NCI-H1694 treated with DMSO at 0.1 percent for 48 hours (cell line): ENCODE measurements at places on chromosomes 6 and 20.

DNA sequence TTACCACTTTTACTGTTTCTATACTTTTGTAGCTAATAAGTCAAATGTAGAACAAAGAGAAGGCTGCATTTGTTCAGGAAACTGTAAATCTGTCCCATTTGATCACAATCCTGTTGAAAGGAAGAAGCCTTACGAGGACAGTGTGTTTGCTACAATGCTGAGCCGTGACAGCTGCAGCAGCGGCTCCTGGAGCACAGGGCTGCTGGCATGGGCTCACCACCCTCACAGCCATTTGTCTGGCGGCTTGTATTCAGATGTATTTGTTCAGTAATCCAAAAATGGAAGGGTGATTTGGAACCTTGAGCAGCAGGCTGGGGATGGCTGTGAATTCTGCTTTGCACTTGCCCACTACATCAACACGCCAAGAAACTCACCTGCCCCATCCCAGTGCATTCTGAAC lies 5.7 kb downstream of the TUBB2A start:
- DNase-seq = peak; percentile 63

DNA sequence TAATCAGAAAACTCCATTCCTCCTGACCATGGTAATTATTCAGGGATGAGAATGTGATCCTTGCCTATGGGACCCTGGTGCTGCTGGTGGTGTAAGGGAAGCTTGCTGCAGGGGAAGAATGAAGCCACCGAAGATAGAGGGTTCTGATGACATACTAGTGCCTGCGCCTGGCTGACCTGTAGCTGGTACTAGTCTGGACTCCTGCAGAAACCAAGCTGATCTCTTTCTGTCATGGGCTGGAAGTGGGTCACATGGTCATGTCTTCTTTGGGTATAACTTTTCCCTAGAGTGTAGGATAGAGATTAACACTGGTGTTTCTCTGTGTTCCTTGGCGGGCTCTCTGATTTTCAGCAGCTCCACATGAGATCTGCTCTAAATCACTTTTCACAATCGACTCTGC lies 8.6 kb upstream of the SLC4A11 start:
- no peak for DNase-seq

- no peak for DNase-seq
Observed at GRCh38 chr6:157380458-157380778, 572 bp upstream of the ZDHHC14 start.

DNA sequence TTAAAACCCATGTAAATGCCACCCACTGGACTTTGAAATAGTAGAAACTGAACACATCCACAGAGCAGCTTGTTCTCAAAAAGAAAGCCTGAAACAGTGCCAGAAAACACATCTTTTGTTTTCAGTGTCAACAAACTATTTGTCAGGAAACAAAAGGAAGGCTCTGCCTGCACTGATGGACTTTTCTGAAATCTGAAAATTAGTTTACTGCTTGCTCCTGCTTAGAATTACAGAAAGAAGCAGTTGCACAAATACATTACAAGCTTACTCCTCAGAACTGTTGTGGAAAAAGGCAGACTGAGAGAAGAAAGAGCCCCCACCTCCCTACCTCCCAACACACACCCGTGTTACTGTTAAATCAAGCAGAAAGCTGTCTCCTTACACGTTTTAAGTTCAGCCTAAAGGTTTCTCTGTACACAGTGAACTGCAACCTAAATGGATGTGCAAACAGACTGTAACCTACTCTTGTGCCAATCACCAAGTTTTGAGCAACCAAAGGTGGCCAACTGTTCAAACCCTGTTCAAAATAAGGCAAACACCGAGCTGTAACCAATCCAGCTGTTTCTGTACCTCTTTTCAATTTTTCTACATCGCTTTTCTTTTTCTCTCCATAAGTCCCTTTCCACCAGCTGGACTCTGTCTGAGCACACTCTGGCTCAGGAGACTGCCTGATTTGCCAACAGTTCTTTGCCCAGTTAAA lies 43.7 kb downstream of the FRK start:
- no peak for DNase-seq

DNA sequence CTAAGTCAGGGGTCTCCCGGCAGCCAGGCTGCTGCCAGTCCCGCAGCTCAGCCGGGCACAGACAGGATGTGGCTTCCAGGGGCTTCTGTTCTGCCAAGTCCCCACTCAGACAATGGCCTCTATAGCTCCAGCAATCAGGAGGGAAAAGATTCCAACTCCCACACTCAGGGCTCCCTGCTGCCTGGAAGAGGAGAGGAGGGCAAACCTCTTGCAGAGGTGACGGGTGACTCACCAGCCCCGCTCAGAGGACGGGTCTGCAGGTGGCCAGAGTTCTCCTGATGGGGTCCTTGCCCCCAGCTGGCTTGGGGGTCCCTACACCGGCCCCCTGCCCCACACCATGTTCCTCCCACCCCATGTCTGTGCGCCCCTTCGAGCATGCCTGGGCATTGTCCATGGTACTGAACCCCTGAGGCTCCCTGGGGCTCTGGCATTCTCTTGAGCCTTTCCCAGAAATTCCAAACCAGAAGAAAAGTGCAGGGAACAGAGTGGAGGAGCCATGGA lies 32.6 kb downstream of the NTSR1 start:
- no peak for DNase-seq

- DNase-seq = no peak
Observed at GRCh38 chr6:53369876-53370515, 21.2 kb upstream of the ELOVL5 start.

DNA sequence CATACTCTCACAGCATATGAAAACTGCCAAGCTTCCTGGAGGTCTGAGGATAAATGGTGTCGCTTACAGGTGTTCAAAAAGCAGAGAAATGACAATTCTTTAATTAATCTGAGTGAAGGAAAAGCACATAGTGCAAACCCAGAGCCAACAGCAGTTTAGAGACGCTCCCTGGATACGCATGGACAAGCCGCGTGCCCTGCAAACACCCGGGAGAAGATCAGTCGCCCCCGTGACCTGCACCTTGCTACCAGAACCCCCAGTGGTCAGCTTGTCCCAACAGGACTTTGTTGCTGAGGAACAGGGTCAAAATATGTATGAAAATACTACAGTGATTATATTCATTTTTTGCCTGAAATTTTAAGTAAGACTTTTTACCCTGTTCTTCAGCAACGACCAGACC lies 93.9 kb downstream of the PSMG4 start:
- no peak for DNase-seq

- DNase-seq = no peak
Observed at GRCh38 chr20:46200582-46201570, 82.8 kb downstream of the CD40 start.

GRCh38 chr6:154893917-154894316 lies 101.2 kb upstream of the TIAM2 start:
- no peak for DNase-seq

DNA sequence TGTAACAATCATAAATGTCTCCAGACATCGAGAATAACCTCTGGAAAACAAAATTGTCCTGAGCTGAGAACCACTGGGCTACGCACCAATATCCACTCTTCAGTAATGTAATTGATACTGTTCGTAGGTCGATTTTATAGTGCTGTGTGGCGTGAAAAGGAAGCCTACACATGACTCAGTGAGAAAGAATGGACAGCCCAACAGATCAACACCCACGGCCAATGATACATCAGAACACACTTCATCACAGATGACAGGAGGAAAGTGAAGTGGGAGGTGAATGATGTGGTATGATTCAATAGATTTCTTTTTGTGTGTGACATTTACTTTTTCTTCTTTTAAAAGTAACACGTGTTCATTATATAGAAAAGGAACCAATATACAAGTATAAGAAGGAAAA lies 93.5 kb downstream of the RPS12 start:
- no peak for DNase-seq

GRCh38 chr6:25297823-25298522 lies 18.8 kb downstream of the CARMIL1 start:
- no peak for DNase-seq

GRCh38 chr6:148250975-148251685 lies 91.5 kb upstream of the SASH1 start:
- no peak for DNase-seq

- DNase-seq = no peak
Observed at GRCh38 chr6:168361766-168362165, 42.2 kb upstream of the DACT2 start.

GRCh38 chr6:76774781-76775384 lies 688.4 kb downstream of the HTR1B start:
- DNase-seq = no peak

DNA sequence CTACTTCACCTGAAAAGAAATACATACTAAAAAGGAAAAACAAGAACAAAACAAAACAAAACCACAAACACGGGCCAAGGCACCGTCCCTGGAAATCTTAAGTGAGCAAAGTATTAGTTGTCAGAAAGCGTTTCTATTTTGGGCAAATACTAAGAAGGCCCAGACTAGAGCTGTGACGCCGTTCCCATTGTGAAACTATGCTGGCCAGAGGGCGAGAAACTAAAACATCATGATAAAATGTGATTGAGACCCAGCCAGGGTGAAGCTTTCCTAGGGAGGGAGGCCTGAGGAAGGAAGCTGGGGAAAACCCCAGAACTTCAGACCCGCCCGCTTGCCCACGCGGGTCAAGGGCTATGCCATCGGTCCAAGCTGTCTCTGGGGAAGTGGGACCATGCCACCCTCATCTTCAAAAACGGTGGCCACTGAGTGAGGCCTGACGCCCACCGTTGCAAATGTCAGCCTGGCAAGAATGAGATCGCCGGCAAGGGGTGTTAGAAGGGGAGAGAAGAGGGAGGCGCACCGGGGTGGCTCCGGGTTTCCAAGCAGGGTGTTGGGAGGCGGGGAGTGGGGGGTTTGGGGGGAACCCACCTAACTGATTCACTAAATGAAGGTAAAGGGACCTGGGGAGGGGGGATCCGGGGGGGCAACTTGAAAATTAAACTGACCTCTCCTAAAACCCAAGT lies 1950.9 kb upstream of the DEFB115 start:
- DNase-seq = no peak

GRCh38 chr6:46015119-46015968 lies at the start of gene CLIC5:
Gene CLIC5, minus strand, starts transcription at chr6:46015860. Its CDS starts 318 bp downstream, at chr6:46015542.
- DNase-seq = no peak

DNA sequence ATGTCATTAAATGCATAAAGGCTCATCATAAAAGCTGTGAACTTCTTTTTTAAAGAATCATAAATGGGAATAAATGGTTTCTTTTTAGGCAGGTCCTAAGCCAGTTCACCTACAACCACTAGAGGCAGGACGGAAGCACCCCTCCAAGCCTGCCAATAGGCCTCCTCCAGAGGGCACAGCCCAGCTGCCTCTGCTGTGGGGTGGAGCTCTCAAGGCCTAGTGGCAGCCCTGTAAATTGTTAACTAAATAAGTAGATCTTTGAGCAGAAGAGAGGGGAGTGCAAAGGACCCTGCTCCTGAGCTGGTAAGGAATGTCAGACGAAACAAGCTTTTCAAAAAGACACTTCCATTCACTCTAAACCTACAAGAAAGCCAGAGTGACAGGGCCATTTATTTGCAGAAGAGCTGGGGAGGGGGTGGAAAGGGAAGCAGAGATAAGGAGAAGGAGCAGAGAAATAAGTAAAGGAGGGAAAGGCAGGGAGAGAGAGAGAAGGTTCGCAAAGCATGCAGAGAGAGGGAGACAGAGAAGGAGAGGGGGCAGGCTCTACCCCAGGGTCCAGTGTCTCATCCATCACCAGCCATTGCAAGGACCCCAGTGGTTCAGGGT lies 18.0 kb upstream of the MAFB start:
- DNase-seq = no peak

- no peak for DNase-seq
Observed at GRCh38 chr6:8017276-8017701, 46.9 kb downstream of the BLOC1S5 start.

GRCh38 chr20:57315976-57316480 lies 13.6 kb upstream of the SPO11 start:
- DNase-seq = no peak

GRCh38 chr6:68368845-68369244 lies 266.2 kb upstream of the ADGRB3 start:
- DNase-seq = no peak

DNA sequence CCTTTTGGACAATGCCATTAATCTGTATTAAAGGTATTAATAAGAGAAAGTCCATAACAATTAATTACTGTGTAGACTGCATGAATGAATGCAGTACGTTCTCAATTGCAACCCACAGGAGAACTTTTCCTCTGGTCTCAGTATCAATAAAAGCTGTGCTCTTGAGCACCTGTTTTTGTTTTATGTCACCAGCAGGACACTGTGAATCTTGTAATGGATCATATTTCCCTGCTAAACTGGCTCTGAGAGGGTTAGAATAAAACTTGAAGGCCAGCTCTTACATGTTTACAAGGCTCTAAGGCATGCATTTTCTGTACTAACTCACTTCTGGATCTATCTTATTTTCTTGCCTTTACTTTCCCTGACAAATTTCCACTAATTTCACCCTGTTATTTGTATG lies 214.3 kb upstream of the PLN start:
- DNase-seq = no peak

DNA sequence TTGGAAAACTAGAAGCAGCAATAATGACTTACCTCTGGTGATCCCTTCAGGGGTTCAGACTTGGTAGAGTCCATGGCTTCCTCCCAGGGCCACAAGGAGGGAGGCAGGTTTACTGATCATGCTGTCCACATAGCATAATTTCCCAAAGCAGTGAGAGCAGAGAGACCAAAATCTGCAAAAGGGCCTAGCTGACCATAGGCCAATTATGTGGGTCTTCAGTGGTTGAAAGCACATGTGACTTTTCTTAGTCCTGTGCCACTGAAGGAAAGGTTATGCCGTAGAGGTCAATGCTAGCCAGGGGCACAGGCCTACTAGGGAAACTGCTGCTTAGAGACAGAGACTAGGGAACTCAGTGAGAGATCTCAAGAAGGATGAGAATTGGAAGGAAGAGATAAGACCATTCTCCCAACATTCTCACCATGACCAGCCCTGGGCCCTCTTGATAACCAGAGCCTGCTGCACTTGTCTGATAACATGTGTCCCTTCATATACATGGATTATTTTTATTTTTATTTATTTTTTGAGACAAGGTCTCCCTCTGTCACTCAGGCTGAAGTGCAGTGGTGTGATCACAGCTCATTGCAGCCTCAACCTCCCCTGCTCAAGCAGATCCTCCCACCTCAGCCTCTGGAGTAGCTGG lies 2.0 kb upstream of the GTPBP2 start:
- DNase-seq = no peak

- no peak for DNase-seq
Observed at GRCh38 chr20:50799890-50800550, 5.2 kb downstream of the BCAS4 start.

DNA sequence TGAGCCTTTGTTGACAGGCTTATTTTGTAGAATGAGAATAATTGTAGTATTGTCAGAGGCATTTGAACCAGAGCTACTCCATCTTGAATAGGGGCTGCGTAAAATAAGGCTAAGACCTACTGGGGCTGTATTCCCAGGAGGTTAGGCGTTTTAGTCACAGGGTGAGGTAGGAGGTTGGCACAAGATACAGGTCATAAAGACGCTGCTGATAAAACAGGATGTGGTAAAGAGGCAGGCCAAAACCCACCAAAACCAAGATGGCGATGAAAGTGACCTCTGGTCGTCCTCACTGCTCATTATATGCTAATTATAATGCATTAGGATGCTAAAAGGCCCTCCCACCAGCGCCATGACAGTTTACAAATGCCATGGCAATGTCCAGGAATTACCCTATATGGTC lies 82.7 kb downstream of the PFDN4 start:
- DNase-seq = no peak

DNA sequence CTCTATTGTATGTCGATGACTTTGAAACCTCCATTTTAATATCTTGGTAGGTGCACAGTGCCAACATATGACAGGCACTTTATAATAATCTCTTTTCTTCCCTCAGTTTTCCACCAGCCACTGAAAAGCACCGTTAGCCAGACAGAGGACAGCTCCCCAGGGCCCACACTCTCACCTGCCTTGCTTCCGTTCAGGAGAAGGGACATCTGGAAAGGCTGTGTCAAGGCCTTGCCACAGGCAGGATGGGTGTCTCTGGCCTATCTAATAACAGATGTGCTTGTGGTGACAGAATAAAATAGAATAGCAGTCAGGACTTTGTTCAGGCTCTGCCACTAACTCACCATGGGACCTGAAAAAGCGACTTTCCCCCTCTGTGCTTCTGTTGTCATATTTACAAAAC lies 75.5 kb upstream of the CCDC167 start:
- DNase-seq = no peak
